ENCODE measurements at places on chromosomes 4 and X.

DNA sequence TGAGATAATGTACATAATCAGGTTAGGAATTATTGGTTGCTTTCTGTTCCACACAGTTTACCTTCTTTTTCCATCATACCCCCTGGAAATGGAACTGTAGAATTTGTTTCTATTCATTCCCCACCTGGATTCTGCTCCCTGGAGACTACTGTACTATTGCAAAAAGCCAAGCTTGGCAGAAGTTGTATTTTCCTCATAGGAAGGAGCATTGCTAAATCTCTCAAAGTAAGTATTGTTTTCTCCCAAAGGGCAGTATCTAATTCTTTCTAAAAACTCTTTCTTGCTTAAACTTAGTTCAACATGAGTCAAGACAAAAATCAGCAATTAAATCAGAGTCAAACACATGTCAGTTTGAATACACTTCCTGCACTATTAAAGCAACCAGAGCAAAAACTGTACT lies 136.2 kb downstream of the CDS1 start:
- DNase-seq = no peak

- no peak for DNase-seq
Measured at GRCh38 chrX:111504941-111505340, 6.5 kb upstream of the SERTM2 start.

DNA sequence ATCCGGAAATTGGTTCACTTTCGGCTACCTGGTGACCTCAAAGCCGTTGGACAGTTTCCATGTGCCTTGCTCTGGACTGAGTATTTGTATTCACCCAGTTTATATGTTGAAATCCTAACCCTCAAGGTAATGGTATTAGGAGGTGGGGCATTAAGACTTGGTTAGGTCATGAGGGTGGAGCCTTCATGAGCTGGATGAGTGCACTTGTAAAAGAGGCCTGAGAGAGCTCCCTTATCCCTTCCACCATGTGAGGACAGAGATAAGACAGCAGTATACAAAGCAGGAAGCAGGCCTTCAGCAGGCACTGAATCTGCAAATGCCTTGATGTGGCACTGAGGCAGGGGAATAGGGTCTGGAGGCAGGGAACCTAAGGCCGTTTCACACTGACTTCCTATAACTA lies 5.3 kb upstream of the OPHN1 start:
- no peak for DNase-seq

GRCh38 chr4:90122355-90122748 lies 4.8 kb upstream of the CCSER1 start:
- DNase-seq = no peak

- DNase-seq = no peak
Measured at GRCh38 chr4:89558147-89558546, 250.5 kb upstream of the GPRIN3 start.

DNA sequence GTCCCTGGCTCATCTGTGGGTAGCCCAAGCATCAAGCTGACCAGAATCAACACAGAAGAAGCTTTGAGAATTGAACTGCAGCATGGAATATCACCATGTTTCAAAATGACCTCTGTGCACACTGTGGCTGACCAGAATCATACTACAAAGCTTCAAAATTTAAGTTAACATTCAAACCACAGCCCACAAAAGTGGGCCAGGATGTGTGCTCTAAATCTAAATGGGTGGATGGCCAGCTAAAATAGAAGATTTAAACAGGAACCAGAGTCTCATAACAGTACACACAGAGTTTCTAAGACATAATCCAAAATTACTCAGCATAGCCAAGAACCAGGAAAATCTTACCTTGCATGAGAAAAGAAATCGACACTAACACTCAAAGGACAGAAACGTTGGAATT lies 46.1 kb downstream of the KLF3 start:
- DNase-seq = no peak

DNA sequence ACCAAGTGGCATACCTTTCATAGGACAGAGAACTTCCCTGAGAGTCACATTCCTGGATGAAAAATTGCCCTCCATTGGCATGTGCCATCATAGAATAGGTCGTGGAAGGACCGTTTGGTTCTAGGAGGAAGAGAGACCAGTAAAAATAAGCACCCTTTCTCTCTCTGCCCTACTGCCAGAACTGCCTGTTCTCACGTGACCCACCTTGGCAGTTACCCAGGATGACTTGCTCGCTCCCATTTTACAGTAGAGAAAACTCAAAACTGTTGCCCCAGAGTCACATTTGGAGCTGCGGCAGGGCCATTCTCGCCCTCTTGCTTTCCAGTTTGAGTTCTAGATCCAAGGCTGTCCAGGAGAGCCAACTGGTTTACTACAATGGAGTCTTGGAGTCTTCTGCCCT lies 1.1 kb upstream of the NLGN3 start:
- DNase-seq = no peak

DNA sequence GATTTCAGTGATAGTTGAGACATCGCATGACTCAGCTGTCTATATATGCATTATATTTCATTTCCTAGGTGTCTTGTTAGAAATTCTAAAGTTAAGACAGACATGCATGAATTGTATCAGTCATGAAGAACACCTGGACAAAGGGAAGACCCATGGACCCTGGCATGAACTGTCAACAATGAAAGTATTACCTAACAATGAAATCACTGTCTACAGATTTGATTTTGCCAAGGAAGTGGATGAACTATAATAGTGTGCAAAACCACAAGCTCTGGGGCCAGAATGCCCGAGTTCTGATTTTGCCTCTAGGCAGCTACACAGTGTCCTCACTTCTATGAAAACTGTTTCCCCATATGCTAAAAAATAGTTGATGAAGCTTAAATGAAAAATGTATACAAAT lies 386.1 kb downstream of the NLGN4X start:
- DNase-seq = no peak

DNA sequence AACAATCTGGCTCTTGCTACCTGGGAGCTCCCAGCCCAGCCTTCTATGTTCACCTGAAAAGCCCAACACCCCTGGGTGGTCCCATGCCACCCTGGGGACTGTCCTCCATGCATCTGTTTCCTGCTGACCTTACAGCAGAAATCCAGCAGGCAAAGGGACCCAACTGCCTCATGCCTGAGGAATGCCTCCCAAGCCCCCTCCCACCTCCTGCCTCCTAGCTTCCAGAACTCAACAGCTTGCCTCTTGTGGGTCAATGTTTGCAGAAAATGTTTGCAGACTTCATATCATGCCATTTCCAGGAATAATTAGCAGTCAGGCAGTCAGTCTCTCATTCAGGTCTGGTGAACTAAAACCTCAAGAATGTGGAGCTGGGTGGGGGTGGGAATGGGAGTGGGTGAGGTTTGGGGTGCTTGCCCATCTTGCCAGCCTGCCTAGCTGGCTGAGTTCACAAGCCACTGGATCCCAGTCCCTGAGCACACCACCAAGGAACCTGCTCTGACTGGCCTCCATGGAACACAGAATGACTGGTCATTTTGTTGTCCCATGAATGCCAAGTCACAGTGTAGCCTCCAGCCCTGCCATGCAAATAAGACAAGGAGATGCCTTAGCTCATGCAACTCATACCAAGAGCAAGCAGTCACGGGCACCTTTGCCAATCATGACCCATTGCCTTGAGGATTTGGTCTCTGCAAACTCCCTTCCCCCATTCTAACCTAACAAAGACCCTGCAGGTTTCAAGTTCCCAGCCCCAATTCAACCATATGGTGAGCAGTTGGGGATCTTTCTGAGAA lies 12.1 kb upstream of the PLAC1 start:
- no peak for DNase-seq

DNA sequence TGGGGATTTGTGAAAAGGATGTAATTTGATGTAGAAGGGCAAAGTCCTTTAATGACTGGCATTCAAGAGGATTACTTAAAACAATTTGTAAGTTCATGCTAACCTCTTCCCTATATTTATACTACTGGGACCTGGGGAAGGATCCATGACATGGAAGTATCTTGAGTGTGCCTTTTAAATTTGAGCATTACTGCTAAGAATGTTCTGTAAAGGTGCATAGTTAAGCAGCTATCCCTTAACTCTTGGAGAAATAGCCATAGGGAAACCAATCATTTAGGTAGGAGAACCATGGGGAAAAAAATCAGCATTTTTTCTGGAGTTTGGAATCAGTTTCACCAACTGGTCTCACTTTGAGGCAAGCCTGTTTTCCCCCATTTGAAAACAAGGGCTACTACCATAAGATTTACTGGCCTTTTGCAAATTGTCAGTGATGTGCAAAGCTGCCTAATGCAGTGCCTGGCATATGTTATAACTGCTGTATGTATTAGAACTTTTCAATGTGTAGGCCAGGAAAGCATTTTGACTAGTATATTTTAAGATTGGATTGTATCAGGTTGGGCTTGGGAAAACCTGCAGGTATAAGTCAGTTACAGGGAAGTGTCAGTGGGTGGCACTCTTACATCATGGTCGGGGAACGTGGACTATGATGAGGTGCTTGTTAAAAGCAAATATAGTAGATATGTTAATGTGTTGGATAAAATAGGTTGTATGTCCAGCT lies 72.1 kb downstream of the PRSS12 start:
- no peak for DNase-seq

GRCh38 chr4:8905773-8906667 lies 34.4 kb upstream of the HMX1 start:
- DNase-seq = no peak

DNA sequence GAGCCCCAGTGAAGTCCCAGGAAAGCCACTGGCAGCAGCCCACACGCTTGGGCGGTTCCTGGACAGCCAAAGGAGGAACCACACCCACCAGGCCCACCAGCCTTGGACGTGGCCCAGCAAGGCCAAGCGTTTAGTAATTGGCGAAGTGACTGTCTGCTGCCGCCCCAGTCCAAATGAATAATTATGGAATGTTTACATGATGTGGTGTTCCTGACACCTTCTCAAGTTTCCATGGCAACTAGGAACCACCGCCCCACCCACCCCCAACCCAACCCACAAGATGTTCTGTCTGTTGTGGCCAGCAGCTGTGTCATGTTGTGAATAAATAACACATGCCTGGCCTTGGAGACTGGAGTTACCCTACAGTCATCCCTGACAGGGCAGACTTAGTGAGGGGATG lies 22.3 kb downstream of the APLN start:
- DNase-seq = no peak

- no peak for DNase-seq
Measured at GRCh38 chr4:146243141-146243882, 29.0 kb downstream of the REELD1 start.

- no peak for DNase-seq
Measured at GRCh38 chrX:75873993-75874392, 88.9 kb upstream of the MAGEE2 start.

- no peak for DNase-seq
Measured at GRCh38 chrX:38275615-38276014, 51.7 kb downstream of the RPGR start.

- DNase-seq = no peak
Measured at GRCh38 chr4:89823416-89823815, 13.5 kb downstream of the SNCA start.

GRCh38 chr4:133151341-133151690 lies 2.2 kb downstream of the PCDH10 start:
- no peak for DNase-seq

- DNase-seq = no peak
Measured at GRCh38 chrX:43467608-43468234, 188.4 kb upstream of the MAOA start.

DNA sequence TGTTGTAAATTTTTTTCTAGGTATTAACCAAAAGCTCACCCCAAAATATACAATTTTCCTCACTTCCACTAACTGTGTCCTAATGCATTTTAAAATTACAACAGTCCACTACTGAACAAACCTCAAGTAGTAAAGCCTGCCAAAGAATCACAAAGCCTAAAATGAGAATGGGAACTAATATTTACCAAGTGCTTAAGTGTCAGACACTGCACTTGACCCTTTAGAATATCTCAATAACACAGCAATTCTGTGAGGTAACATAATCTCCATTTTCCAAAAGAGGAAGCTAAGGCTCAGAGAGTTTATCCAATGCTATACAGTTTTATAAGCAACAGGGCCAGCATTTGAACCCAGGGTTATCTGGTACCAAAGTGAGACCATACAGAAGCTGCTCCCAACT lies 4.9 kb downstream of the SLC9A7 start:
- no peak for DNase-seq

DNA sequence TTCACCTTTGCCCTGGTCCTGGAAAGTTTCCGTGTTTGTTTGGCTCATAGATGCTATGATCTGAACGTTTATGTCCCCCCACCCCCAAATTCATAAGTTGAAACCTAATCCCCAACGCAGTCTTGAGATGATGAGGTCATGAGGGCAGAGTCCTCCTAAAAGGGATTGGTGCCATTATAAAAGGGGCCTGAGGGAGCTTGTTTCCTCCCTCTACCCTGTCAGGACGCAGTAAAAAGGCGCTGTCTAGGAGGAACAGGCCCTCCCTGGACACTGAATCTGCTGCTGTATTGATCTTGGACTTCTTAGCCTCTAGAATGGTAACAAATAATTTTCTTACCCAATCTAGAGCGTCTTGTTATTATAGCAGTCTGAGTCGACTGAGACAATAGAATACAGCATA lies 2190.6 kb upstream of the TENM3 start:
- no peak for DNase-seq

- DNase-seq = no peak
Measured at GRCh38 chrX:150202641-150203247, 160.4 kb upstream of the MAMLD1 start.

DNA sequence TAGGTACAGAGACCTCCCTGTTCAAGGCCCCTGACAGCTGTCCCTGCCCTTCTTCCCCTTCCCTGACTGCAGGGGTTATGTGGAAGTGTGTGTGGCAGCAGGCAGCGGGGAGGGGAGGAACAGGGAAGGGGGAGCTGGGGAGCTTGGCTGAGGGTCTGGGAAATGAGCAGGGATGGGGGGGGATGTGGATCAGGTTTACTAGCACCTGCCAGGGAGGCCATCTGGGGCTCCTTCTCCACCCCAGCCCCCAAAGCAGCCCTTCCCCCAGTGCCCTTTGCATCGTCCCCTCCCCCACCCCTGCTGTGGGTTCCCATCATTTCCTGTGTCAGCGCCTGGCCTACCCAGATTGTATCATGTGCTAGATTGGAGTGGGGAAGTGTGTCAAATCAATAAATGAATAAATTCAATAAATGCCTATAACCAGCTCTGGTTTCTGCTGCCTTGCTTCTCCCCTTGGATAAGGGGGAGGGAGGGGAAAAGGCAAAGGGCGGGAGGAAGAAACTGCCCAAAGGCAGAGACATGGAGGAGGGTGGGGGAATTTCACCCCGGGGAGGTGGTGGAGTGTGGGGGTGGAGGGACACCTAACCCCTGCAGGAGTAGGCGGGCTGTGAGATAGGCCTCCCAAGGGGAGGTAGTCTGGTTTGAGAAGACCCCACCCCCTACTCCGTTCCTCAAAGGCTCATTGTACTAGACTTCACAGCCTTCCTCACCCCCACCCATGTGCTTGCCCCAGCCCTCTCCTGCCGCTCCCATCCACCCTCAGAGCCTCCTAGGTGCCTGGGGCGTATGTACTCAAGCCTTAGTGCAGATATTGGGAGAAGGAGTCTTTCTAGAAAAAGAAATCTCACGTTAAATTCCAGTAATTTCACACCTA lies 3.2 kb downstream of the CXorf65 start:
- no peak for DNase-seq

- no peak for DNase-seq
Measured at GRCh38 chr4:103268746-103269145, 70.6 kb upstream of the CENPE start.

DNA sequence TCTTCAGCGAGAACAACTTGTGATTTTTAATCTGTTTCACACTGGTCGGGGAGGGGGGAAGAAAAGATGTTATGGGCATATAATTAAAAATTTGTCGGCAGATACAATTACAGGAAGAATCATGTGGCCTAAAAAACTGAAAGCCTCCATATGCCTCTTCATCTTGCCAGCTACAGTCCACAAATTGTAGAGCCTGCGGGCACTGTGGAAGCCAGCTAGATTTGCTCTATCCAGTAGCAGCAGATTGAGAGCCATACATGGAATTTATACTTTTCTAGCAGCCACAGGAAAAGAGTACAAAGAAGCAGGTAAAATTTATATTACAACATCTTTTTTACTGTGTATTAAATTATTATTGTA lies 147.3 kb downstream of the TBL1X start:
- DNase-seq = no peak

- no peak for DNase-seq
Measured at GRCh38 chrX:22689290-22689689, 310.5 kb upstream of the DDX53 start.
